ENCODE measurements at places on chromosomes 1 and 21.

- DNase-seq = no peak
Measured at GRCh38 chr1:205244384-205244783, 16.6 kb downstream of the TMCC2 start.

- no peak for DNase-seq
Measured at GRCh38 chr1:164470996-164471395, 88.0 kb upstream of the PBX1 start.

DNA sequence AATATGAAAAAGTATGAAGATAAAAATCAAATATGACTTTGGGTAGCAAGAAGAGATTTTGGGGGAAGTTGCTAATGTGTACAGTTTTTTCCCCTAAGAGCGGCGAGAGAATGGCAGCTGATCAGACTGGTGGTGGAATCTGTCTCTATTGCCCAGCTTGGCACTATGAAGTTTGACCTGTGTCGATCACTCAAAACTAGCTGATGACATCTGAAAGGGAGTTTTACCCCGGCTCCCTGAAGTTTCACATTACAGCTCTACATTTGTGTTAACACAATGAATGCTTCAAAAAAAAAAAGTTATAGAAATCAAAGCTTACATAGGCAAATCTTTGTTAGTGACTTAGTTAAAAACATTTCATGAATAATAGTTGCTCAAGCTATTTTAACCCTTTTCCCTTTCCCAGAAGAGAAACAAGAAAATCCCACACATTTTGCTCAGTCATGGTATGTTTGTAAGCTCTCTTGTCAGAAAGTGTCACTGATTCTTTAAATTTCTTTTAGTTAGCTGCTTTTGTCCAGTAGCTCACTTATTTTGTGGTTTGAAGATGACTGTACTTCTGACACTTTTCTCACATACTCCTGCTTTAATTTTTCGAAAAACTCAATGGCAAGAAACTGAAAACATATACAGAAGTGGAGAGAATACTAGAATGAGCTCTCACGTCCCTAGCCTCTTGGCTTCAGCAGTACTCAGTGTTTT lies 41.3 kb downstream of the DYRK1A start:
- no peak for DNase-seq

DNA sequence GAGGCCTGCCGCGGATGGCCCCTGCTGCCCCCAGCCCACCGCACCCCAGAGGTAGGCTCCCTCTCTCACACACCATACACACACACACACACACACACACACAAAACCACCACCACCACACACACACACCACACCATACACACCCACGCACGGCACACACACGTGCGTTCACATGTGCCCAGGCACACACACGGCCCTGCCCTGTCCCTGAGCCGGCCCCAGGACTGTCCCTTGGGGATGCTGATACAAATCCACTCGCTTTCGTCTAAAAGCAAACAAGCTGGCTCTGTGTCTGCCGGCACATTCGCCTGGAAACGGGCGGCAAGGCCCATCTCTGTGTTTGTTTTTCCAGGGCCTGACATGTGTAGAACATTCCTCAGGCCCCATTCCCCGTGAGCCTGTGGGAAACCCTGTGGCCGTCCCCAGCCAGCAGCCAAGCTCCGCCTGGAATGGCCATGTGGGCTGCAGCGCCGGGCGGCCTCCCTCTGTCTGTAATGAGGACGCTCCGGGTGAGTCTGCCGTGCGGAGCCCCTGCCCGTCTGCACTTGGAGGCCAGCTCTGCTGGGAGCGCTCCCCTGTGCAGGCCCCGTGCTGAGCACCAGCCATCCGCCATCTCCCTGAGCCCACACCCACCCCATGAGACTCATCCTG lies 67.4 kb downstream of the DMRTB1 start:
- DNase-seq = peak; percentile 91

GRCh38 chr1:32205401-32206370 lies at the start of gene IQCC:
TSS of gene IQCC (plus strand) at chr1:32205671. CDS start at chr1:32205682, 11 bp downstream.
- peak; percentile 96 for DNase-seq

DNA sequence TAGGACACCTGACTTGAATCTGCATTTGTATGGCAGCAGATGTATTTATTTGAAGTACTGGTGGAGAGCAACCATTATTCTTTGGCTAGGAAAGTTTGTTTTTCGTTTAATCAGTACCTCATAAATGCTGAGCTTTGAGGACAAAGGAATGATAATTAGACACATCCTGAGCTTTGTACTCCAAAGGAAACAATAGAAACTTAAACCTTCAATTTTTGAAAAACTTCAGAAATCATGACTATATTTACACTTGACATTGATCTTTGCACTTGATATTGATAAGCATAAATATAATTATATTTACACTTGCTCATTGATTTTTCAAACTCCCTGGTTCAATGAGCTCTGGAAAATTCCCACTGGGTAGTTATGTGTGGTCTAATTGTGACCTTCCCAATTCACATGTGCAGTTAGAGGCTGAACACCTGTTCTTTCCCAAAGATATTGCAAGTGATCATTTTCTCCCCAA lies 10.7 kb downstream of the PATJ start:
- DNase-seq = no peak

- DNase-seq = no peak
Measured at GRCh38 chr1:39655578-39656268, 16.2 kb downstream of the NT5C1A start.

- no peak for DNase-seq
Measured at GRCh38 chr1:9767964-9768668, 55.6 kb downstream of the CLSTN1 start.

GRCh38 chr1:235532360-235532759 lies 28.1 kb upstream of the B3GALNT2 start:
- no peak for DNase-seq

DNA sequence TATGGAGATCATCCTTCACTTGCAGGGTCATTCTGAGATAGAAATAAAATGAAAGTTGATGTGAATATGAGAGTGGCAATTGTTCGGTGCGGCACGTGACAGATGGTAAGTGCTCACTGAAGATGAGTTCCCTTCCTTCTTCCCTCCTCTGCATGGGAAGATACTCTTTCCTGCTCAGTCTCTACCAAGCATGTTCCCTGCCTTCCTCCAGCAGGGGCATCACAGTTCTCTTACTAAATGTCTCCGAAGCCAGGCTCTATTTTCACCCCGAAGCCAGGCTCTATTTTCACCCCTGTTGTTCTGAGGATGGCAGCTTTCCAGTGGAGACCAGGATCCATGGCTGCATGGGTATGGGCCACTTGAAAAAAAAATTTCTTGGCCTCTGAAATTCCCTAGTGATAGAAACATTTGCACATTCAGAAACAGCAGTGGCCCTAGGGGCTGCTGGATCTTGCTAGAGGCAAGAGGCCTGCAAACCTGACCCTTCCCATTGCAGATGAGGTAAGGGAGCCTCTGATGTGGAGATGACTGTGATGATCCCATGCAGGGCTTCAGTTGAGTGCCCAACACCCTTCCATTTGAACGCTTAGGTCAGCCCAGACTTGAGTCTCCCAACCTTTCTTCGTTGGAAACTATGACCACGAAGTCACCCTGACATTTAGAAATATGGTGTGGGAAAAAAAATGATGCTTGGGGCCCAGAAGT lies 123.7 kb upstream of the HMGB4 start:
- DNase-seq = no peak

DNA sequence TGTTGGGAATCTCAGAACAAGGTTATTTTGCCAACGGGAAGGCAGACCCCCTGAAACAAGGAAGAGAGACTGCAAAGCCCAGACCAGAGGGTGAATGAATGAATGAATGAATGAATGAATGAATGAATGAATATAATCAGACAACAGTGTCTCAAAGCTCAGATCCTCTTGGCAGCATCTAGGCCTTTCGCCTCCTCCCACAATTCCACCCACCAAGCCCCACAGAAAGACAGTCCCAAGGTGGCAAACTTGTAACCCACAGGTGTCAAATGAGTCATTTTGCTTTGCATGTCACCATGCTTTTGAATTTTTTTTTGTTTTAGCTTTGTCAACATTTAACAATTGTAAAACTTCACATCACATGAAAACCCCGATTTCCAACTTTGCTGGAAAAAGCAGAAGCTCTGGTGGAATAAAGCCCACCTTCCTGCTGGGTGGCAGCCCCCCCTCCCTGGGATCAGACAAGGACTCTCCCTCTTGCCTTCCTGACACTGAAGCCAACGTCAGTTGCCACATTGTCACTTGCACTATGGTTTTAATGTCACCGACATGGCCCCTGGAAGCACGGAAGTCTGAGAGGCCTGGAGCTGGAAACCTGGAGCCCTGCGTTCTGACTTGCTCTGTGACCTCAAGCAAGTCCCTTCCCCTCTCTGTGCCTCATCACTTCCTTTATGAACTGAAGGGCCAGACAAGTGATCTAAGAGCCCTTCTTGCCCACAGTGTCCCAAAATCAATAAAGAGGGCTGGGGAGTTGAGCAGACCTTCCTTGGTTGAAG lies 134.6 kb upstream of the RUNX3 start:
- DNase-seq = no peak

GRCh38 chr1:32773018-32773763 lies 44.0 kb downstream of the YARS1 start:
- peak; percentile 89 for DNase-seq

- DNase-seq = no peak
Measured at GRCh38 chr1:221881805-221882581, 140.1 kb upstream of the DUSP10 start.

- no peak for DNase-seq
Measured at GRCh38 chr21:26064506-26064905, 106.1 kb downstream of the APP start.

- no peak for DNase-seq
Measured at GRCh38 chr1:26221094-26221493, 12.9 kb upstream of the CEP85 start.

GRCh38 chr1:47745715-47746609 lies 251.2 kb downstream of the TRABD2B start:
- DNase-seq = no peak

GRCh38 chr1:54571326-54571725 lies 23.3 kb downstream of the ACOT11 start:
- no peak for DNase-seq

GRCh38 chr21:33660406-33660805 lies 18.1 kb downstream of the ITSN1 start:
- DNase-seq = no peak

DNA sequence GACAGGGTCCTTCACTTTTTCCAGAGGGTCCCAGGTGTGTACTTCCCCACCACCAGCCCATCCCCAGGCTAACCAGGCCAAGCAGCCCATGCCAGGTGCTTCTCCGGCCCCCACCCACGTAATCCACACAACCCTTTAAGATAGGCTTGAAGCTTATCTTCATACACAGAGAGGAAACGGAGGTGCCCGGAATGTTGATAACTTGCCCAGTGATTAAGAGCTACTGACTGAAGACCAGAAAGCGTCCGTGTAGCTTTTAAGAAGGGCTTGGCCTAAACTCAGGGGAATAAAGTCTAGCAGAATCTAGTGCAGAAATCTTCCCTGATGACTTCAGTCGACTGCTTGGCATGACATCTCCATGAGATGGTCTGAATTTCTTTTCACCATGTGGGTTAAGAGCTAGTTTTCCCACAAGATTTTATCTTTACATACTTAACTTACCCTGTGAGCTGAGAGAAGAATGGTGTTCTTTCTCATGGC lies 138.7 kb downstream of the GALNT2 start:
- no peak for DNase-seq

GRCh38 chr1:96559181-96559580 lies 162.4 kb upstream of the PTBP2 start:
- no peak for DNase-seq

DNA sequence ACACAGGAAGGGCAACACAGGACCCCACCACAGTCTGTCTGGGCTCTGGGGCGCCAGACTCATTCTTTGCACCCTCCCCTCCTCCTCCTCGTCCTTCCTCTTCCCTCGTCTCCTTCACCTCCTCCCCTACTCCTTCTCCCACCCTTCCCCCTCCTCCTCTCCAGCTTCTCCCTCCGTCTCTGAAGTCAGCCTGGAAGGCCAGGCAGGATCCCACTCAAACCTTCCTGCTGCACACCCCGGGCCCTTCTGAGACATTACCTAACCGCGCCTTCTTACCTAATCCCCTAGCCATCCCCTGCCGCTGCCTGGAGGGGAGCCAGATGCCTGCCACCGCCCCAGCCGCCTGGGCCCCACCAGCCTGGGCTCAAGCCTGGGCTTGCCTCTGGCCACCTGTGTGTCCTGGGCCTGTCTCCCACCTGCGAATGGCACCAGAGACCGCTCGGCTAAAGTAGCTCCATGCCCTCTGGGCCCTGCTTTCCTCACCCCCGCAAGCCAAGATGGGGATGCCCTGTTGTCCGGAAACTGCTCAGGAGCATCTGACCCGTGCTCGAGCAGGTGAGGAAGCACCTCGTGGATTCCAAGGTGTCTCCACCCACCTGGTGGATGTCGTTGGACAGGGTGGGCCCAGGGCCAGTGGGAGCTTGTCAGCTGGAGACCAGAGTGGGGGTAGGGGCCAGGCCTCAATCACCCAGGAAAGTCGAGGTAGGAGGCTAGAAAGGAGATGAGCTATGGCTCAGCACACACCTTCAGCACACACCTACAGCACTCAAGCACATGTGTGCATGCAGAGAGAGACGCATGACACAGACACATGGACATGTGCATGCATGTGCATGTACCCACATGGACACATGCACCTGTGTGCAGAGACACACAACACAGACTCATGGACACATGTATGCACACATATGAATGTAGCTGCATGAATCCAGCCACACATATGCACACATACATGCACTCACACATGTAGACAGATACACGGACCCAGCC lies 31.9 kb downstream of the WNT9A start:
- DNase-seq = no peak

DNA sequence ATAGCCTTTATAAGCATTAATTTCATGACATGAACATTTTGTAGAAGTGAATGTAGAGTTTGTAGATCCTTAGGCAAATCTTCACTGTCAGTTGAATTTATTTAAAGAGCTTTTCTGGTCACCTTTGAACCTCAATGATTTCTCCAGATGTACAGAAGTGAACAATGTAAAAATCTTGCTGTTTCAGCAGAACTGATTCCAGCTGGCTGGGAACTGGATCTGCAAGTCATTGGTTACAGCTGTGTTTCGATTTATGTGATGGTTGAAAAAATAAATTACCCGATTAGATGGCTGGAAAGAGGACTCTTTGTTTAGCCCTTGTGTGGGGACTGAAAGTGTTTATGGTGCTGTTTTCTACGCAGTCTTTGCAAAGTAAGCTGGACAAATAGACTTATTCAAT lies 849.8 kb downstream of the USP25 start:
- DNase-seq = peak; percentile 59

DNA sequence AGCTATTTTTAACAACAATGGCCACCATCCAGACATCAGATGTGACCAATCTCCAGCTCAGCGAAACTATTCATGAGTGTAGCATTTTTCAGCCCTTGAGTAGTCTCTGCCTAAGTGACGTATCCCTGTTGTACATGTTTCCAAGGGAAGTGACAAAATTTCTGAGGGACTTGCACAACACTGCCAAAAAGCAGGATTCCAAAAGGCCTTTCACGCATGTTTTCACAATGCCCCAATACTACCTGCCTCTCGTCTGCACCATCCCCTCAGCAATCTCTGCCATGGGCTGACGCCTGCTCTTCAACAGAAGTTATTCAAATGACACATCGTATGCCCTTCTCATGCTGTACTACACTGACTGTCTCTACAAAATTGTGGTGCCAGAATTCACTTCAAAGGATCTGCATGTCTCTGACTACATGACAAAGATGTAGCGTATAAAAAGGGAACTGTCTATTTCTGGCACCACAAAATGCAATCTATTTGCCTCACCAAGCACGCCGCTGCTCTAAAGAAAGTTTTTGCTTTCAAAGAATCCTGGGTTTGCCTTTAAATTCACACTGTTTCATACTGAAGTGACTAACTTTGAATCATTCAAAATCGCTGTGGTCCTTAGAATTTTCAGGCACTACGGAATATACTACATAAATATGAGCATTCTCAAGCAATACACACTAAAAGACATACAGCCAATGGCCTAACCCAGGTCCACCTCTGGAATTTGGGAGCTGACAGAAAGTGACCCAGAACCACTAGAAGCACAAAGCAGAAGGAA lies 32.9 kb downstream of the JAK1 start:
- DNase-seq = no peak
